Stimulated activated CD4-positive, alpha-beta T cell treated with anti-CD3 and anti-CD28 coated beads, TNF-alpha, amount 100 ng/mL, for 1 hour (primary cell): ENCODE measurements at places on chromosomes 6 and 20.

DNA sequence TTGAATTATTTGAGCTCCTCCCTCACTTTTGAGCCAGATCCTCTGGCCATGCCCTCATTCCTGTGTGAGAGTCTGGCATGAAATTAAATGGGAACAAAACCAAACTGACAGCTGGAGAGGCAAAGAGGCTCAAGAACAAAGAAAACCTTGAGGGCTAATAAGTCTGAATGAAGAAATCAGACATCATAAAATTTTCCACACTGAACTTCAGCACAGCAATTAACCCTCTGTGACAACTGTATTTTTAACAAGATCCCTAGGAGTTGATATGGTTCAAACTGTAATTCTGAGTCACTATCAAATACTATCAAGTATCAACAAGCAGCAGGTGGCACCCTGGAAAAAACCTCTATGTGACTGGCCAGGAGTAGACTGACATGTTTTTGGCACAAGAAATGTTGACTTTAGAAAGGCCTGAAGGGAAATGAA lies 109.4 kb upstream of the EMILIN3 start:
- DNase-seq: no peak

- no peak for DNase-seq
Measured at GRCh38 chr6:109686566-109687265, 4.3 kb downstream of the AK9 start.

DNA sequence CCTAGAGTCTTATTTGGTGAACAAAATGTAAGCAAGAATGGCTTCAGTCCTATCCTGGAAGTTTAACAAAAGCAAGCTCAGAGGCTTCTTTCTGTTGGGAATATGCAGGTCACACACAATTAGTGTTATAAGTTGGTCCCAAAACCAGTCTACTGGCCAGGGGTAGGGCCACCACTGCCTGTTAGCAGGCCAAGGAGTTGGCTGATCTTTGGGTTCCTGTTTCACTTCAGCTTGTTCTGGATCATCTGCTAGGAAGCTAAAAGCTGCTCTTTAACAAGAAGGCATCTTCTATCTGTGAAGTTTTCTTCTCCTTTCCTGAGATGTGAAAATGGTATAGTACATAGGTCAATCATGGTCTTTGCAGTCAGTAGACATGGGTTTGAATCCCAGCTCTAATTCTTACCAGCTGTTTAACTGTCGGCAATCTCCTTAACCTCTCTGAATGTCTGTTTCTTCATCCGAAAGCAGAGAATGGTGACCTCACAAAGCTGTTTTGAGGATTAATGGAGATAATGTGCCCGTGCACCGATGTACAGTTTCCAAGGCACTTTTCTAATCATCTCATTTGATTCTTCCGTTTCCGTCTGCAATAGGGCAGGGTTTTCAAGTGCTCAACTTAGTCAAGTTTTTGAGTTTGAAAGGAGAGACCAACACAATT lies 271.2 kb upstream of the TAB2 start:
- no peak for DNase-seq

GRCh38 chr6:39451831-39452230 lies 129.3 kb upstream of the KCNK16 start:
- no peak for DNase-seq

GRCh38 chr6:93974332-93974731 lies 555.0 kb upstream of the EPHA7 start:
- no peak for DNase-seq

DNA sequence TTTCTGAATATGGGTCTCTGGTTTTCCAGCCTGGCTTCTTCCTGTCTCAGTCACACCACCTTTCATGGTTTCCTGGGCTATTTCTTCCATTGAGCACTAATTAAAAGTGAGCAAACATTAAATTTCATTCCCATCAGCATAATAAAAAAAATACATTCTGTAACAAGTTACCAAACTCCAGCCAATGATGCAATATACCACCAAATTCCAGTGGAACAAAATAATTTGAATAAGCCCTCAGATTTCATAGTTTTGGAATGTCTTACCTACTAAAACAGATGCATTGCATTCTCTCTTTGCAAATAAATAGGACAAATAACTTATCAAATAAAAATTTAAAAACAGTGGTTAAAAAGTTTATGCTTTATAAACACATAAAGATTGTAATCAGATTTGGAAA lies 97.8 kb upstream of the PRDM1 start:
- no peak for DNase-seq

GRCh38 chr6:29005183-29005885 lies at the start of gene ZNF311:
ZNF311 (minus strand) TSS chr6:29005315; CDS start chr6:29003954, 1,361 bp downstream.
- no peak for DNase-seq

- no peak for DNase-seq
Measured at GRCh38 chr20:38881806-38882440, 44.3 kb upstream of the FAM83D start.

DNA sequence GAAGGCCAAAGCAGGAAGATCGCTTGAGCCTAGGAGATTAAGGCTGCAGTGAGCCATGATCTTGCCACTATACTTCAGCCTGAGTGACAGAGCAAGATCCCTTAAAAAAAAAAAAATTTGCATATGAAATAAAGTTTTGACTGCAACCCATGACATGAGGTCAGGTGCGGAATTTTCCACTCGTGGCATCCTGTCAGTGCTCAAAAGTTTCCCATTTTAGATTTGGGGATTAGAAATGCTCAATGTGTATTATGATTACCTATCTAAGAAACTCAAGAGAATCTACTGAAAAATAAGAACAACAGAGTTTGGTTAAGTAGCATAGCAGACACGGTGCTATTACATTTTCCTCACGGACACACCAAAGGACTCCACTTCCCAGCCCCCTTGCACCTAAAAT lies 11.7 kb downstream of the SLC23A2 start:
- no peak for DNase-seq

- DNase-seq: no peak
Measured at GRCh38 chr20:61588411-61589385, 336.6 kb downstream of the CDH4 start.

GRCh38 chr6:3809515-3809891 lies 39.7 kb upstream of the FAM50B start:
- DNase-seq: no peak

GRCh38 chr6:33607784-33608161 lies 13.3 kb upstream of the ITPR3 start:
- no peak for DNase-seq

DNA sequence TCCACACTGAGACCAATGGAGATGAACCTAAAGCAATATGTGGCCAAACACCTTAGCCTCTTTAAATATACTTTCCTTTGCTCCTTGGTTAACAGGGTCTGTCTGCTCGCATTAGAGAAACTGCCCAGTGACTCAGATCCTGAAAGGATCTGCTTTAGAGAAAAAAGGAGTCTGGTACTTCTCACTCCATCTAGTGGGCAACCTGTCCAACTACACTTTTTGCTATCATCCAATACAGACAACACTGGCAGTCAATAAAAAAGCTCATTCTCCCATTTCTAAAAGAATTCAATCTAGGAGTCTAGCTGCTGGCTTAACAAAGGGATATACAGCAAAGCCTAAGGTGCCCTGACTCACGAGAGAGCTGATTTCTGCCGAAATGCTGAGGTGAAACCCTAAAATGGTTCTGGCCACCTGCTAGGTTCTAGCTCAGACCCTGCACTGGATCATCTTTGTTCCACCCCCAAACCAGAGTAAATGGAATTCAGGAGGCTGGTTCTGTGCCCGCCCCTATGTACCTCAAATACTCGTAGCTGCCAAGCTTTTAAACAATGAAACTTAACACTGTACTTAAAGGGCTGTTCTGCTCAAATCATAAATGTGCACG lies 11.5 kb downstream of the GNL1 start:
- DNase-seq: no peak

DNA sequence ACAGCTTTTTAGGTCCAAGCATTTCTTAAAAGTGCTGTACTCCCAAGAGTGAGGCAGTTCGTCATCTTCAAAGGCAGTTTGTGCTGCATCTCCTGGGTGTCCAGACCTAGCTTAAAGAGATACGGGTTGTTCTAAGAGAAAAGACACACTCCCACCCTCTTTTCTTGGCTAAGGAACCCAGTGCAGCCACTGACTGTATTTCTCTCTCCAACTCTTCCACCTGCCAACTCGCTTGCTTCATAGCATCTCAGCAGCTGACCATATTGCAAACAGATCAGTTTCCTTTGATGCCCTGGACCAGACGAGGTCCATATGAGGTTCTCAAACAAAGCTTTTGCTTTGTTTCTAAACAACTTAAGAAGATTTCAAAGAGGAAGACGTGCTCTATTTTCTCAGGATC lies 101.1 kb downstream of the ISM1 start:
- DNase-seq: no peak

DNA sequence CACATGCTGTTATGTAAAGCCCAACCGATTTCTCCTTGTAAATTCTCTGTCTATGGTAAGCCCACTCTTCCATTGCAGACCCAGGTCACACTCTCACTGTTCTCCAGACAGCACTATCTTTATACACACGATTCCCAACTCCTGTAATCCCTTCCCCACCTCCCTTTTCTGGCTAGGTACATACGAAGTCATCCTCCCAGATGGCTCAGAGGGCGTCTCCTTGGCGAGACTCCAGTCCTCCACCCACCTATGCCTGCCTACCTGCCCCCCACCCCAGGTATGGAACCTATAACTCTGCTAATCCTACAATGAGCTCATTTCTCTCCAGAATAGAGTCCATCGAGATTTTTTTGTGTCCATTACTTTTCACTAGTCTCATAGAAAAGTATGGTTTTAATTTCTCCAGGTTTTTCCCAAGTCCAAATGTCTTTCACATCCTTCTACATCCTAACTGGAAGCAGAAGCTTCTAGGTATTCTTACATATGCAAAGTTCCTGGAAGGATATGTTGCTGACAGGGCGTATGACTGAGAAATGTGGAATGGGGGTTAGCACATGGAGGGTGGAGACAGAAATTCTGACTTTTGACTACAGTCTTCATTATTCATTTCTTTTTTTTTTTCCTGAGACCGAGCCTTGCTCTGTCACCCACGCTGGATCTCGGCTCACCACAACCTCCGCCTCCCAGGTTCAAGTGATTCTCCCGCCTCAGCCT lies 22.8 kb downstream of the SCML4 start:
- no peak for DNase-seq

DNA sequence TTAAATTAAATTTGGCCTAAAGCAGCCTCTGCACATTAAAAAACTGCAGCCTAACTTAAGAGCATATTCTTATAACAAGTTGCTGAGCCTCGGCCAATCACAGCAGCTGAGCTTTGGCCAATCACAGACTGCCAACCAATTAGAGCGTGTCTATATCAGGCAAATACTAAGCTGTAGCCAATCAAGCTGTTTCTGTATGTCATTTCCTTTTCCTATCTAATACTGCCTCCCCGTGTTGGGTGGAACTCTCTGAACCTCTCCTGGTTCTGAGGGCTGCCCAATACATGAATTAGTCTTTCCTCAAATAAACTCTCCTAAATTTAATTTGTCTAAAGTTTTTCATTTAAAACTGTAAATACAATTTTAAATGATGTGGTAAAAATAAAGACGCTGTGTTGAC lies 3.9 kb upstream of the TMEM244 start:
- DNase-seq: no peak
